Panc1 (cell line): ENCODE measurements at places on chromosomes 12 and 14.

DNA sequence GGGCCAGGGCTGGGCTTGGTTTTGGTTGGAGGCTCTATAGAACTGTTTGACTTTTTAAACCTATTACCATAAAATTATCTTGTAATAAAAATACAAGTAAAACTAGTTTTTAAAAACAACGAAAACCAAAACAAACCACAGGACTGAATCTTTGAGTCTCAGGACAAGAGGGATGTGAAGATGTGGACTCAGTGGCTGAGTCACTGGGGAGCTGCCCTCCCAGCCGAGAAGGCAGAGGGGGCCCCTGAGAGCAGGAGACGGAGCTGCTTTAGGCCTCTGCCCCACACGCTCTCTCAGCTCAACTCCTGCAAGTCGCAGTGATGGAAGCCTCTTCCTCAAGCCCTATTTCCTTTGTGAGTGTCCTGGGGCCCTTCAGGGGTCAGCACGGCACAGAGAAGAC lies 59.0 kb downstream of the CDC42BPB start:
- no peak for DNase-seq

- DNase-seq = no peak
These were observed 261 bp upstream of the MLH3 start for GRCh38 chr14:75051556-75051899.

DNA sequence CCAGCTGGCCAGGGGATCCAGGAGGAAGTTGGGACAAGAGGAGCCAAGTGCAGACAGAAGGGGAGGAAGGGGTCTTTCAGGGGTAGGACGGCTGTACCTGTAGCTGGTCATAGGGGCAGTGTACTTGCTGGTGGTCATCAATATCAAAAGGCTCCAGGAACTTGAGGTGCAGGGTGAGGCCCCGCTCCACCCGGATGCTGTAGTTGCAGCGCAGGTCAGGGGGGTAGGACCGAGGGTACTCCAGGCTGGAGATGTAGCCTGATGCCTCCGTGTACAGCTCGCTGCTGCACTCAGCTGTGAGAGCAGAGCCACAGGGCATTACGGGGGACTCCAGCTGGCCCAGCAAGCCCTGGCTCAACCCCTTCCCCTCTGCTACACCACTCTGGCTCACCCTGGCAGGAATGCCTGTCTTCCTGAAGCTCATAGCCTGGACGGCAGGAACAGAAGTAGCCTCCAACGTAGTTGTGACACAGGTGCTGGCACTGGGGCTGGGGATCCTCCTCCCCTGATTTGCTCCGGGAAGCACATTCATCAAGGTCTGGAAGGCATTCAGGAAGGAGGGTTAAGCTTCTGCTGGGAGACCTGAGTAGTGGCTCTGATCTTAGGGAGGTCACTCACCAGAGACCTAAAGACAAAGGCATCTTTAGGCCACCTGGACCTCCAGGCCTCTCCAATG lies 2.9 kb downstream of the C1R start:
- no peak for DNase-seq

- DNase-seq = no peak
These were observed 42.4 kb upstream of the CCDC175 start for GRCh38 chr14:59619061-59619460.

DNA sequence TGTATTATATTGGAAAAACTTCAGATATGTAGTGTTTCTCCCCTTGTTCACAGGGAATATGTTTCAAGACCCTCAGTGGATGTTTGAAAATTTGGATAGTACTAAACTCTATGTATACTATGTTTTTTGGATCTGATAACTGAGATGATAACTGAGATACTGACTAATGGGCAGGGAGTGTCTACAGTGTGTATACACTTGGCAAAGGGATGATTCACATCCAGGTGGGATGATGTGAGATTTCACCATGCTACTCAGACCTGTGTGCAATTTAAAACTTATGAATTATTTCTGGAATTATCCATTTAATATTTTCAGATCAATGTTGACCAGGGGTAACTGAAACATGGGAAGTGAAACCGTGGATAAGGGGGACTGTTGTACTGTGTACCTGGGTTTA lies 13.8 kb downstream of the RAD51B start:
- DNase-seq = no peak

DNA sequence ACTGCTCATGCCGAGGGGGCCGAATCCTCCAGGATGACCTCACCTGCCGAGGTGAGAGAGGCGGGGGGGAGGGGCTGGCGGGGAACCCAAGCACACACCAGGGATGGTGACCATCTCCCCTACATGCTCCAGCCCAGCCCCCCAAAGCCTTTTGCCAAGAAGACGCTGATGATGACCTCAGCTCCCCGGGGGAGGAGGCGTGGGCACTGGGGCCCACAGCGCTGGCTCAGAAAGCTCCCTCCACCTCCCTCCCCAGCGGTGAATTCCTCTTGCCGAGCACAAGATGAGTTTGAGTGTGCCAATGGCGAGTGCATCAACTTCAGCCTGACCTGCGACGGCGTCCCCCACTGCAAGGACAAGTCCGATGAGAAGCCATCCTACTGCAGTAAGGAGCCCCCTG lies 23.7 kb upstream of the NXPH4 start:
- no peak for DNase-seq

DNA sequence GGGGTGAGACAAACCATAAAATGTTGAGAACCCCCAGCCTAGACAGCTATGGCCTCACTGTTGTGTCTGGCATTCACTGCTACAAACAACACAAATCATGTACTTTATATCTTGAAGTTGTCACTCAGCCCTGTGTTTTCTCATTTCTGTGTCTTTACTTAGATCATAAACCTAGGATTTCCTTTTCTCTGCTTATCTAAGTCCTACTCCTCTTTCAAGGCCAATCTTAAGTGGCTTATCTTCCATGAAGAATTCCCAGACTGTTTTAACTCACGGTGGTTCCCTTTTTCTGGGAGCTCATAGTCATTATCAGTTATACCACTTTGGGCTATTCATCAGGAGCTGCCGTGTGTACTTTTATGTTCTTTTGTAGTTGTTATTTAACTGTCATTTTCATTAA lies 42.1 kb downstream of the FLRT2 start:
- DNase-seq = no peak

GRCh38 chr14:101364503-101365328 lies 196.6 kb upstream of the DIO3 start:
- no peak for DNase-seq

DNA sequence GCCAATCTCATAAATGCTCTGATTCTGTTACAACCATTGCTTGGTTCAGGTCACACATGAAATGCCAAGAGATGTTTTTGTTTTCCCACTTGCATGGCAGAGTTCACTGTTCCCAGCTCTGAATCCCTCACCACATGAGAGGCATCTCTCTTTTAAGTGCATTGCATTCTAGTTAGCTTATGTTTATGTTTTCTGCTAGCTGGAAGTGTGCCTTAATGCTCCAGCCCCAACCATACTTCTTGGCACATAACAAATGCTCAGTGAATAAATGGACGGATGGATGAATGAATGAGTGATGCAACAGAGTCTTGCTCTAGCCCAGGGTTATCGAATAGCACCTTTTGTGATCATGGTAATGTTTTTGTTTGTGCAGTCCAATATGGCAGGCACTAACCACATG lies 197.3 kb downstream of the PPM1H start:
- DNase-seq = no peak

DNA sequence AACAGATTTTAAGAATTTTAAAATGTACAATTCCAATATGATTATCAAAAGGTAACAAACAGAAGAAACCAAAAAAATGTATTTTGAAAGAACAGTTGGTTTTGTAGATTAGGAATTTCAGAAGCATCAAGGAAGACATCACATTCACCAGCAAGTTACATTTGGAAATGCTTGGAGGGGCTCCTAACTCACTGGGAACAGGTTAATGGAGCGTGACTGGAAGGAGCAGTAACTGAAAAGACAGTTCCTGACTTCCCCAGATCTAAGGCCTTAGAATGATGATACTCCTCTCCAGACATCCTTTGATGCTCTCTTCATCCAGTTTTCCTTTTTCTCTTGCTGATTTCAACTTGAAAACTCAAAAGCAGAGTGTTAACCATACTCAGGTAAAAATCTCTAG lies 220.0 kb upstream of the EGLN3 start:
- DNase-seq = no peak

GRCh38 chr12:120376416-120376815 lies 7.5 kb upstream of the MSI1 start:
- no peak for DNase-seq

DNA sequence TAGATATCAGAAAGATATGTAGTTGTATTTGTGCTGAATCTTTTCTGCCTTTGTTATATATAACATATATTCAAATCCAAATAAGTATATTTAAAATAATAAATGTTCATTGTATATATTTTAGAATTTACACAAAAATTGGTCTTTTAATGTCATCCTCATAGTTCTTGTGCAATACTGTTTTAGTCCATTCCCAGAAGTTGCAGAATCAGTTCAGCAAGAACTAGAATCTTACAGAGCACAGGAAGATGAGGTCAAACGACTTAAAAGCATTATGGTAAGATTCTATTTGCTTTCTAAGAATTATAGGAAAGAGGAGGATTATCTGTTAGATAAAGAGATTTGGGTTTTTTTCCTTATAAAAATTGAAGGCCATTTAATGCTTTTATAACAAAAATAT lies 51.0 kb downstream of the SCFD1 start:
- no peak for DNase-seq

DNA sequence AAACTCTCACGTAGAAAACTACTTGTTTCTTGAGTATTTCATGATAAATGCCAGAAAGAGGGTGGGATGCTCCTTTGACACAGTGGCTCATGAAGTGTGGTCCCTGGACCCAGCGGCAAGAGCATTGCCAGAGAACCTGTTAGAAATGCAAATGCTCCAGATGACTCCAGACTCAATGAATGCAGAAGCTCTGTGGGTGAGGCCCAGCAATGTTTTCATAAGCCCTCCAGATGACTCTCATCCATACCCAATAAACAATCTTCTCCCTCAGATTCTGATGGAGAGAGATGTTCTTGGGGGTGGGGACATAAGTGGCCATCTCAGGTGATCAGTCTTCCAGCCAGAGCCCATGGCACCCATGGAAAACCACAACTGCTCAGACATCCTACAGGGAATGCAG lies 88.9 kb downstream of the SMOC1 start:
- no peak for DNase-seq

DNA sequence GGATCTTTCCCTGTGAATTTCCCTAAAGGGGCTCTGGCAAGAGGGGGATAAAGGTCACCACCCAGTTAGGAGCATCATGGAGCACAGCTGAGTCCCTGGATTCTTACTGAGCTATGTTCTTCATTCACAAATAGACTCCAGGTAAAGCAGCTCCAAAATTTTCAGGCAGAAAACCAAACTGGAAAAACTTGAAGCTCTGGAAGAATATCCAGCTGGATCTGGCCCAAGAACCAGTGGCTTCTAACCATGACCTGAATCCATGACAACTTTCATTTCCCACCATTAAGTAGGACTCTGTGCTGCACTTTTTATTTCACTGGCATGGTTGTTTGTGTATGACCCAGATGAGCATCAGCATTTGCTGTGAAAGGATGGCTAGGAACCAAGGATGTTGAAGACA lies 180.4 kb upstream of the FKBP4 start:
- DNase-seq = no peak

DNA sequence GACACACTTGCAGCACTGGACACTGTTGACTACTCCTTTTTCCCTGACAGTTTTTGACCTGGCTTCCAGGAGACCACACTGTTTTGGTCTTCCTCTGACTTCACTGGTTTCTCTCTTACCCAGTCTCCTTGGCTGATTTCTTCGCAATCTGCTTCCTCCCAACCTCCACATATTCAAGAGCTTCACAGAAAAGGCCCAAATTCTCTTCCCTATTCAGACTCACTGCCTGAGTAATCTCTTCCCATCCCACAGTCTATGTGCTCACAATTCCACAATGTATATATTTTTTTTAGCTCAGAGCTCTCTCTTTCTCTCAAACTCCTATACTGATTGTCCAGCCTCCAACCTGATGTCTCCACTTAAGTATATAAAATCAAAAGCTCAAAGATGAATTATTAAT lies 115.4 kb downstream of the SINHCAF start:
- no peak for DNase-seq

- no peak for DNase-seq
These were observed 39.1 kb downstream of the FNTB start for GRCh38 chr14:65025818-65026217.

DNA sequence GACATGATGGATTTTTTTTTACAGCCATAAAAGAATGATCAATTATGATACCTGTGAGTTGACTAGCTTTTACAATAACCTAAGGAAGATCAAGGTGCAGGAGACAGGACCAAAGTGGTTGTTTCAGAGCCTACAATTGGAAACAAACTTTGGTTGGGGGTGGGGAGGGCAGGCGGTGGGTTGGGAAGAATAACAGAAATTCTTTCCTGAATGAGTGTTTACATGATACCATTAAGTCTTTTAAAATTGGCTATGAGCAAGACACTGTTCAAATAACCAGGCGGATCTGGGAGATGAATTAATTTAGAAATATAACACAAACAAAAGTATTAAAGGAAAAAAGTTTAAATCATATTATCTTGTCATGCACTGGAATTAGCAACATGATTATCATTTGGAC lies 7.2 kb downstream of the NFYB start:
- DNase-seq = no peak

DNA sequence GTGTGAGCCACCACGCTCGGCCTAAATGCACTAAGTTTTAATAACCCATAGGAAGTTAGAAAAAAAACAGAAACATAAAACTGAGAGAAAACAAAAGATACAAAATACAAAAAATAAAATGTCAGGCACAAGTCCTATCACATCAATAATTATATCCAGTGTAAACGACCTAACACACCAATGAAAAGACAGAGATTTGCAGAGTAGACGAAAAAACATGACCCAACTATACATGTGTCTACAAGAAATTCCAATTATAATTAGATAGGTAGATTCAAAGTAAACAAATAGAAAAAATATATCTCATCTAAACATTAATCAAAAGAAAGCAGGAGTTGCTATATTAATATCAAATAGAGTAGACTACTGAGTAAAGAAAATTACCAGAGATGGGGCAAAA lies 69.4 kb upstream of the NUDT4 start:
- no peak for DNase-seq

DNA sequence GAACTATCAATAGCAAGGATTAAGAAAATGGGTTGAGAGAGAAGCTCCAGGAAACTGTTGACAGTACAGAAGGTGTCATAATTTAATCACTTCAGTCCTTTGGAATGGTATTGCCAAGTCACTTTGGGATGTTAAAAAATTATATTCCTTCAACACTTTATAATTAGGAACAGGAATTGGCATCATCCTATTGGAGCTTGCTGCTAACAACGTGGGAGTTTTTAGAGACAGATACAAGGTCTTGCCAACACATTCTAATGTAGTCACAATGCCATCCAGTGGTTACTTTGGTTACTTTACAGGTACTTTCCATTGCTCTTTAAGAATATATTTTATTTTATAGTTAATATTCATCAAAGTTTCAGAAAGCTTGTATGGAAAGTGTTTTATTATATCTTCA lies 310.1 kb downstream of the SYT1 start:
- DNase-seq = no peak

GRCh38 chr14:104388541-104389325 lies 190.8 kb upstream of the C14orf180 start:
- DNase-seq = no peak

DNA sequence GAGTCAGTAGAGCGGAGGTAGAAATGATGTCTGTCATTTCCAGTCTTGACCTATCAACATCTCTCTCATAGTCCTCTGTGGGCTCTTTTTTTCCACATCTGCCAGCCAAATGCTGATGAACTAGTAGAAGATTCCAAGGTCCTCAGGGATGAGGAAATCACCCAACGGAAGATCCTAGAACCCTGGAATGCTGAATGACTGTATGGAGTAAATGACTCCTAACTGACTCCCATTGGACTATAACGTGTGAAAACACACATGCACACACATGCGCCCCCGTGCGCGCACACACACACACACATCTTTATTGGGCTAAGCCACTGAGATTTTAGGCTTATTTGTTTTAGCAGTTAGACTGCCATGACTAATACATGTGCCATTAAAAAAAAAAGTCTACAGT lies 159.2 kb downstream of the MYRFL start:
- no peak for DNase-seq
